Fibroblast of skin of right biceps (primary cell): ENCODE measurements at places on chromosomes 7 and 10.

- DNase-seq = no peak
Measured at GRCh38 chr7:7673240-7673550, 32.6 kb downstream of the UMAD1 start.

DNA sequence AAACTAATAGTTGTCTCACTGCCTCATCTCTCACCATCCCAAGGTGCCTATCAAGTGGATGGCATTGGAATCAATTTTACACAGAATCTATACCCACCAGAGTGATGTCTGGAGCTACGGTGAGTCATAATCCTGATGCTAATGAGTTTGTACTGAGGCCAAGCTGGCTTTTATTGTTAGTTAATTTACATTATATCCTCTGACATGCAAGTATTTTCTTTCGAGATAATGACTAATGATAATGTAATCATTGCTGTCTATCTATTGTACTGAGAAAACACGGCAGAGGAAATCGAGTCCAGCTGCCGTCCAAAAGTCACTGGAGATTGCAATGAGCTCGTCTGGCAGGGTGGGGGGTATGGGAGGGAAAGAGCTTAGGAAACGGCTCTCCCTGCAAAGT, 172.4 kb upstream of the LANCL2 start:
- peak; percentile 91 for DNase-seq

GRCh38 chr7:668139-668931, 58.2 kb upstream of the DNAAF5 start:
- DNase-seq = peak; percentile 51

- DNase-seq = no peak
Measured at GRCh38 chr10:72088889-72089575, 681 bp upstream of the SPOCK2 start.

GRCh38 chr10:122221958-122222357, 49.1 kb upstream of the BTBD16 start:
- DNase-seq = no peak

GRCh38 chr7:87575521-87575920, 25.2 kb downstream of the ABCB1 start:
- DNase-seq = peak; percentile 18

DNA sequence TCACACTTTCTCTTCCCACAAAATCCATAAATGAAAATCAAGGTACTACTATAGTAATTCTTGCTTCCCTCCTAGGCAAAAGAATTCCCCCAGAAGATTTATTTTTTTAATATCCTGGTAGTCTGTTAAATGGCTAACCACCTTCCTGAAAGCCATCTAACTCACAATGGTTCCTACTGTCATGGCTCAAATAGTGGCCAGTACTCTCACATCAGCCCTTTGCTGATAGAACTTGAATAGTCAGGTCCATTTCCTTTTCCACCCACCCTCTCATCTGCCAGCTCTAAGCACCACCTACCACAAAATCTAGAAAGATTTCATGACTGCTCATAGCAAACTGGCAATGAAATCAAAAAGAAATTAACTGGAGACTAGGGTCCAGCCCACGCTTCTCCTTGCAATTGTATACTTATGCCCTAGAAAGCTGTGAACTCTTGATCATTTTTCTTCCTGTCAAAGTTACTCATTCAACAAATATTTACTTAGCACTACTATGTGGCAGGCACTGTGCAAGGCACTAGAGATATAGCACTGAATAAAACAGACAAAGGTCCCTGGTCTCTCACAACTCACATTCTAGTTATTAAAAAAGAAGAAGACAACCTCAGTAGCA, 60.4 kb downstream of the ARMH3 start:
- DNase-seq = peak; percentile 41

GRCh38 chr10:48768926-48769325, 84.3 kb downstream of the WDFY4 start:
- no peak for DNase-seq

GRCh38 chr10:69716711-69717560, 84.8 kb upstream of the COL13A1 start:
- DNase-seq = peak; percentile 32

GRCh38 chr7:140000666-140001268, 62.0 kb downstream of the PARP12 start:
- no peak for DNase-seq

DNA sequence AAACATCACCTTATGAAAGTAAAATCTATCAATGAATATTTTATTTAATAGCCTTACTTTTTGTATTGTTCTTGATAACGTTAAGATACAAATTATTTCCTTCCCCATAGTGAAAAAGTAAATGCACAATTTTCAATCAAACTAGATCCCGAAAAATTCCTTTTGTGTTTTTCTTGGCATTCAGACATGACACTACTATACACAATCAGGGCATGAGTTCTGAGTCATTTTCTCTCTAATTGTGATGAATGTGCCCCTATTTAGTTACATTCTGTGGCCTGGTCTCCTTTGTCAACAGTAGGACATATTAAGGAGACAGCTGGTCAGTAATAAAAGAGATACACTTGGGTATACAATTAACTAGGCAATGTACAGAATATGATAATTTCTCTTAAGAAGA, 19.8 kb downstream of the COL1A2 start:
- DNase-seq = peak; percentile 84

GRCh38 chr7:2012981-2013380, 219.8 kb downstream of the MAD1L1 start:
- DNase-seq = peak; percentile 68

- peak; percentile 73 for DNase-seq
Measured at GRCh38 chr7:16711730-16712129, 41.8 kb upstream of the TSPAN13 start.

DNA sequence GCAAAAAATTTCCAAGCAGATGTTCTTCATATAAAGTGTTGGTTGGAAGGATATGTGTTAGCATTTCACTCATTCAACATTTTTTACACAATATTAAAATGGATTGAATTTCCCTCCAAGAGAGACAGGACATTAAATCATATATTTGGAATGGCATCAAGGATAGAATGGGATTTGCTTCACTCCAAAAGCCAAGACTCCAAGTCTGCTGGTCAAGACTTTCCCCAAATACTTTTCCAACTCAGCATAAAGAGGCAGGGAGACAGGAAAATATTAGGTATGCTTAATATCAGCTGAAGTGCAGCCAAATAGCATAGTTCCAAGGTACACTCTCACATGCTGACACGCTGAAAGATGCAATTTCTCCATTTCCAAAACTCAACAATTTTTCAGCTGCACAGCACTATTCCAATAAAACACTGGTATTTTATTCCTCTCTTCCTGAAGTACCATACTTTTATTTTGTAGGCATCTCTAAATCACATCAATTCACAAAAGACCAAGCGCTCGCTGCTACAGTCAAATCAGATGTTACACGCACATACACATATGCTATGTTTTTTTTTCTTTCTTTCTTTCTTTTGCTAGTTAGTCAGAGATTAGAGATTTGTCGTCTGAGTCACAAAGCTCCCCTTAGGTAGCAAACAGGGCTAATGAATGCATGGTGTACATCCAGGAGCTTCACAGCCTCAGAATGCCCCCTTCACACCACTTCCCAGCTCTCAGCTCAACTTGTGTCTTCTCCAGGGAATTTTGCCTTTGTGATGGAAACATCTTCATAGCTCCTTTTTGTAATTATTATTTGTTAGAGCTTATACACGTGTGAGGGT, 1033.8 kb upstream of the AUTS2 start:
- peak; percentile 71 for DNase-seq

GRCh38 chr7:8998762-8999161, 565.4 kb downstream of the NXPH1 start:
- no peak for DNase-seq

- no peak for DNase-seq
Measured at GRCh38 chr7:76151932-76152331, 49.8 kb upstream of the SRRM3 start.

DNA sequence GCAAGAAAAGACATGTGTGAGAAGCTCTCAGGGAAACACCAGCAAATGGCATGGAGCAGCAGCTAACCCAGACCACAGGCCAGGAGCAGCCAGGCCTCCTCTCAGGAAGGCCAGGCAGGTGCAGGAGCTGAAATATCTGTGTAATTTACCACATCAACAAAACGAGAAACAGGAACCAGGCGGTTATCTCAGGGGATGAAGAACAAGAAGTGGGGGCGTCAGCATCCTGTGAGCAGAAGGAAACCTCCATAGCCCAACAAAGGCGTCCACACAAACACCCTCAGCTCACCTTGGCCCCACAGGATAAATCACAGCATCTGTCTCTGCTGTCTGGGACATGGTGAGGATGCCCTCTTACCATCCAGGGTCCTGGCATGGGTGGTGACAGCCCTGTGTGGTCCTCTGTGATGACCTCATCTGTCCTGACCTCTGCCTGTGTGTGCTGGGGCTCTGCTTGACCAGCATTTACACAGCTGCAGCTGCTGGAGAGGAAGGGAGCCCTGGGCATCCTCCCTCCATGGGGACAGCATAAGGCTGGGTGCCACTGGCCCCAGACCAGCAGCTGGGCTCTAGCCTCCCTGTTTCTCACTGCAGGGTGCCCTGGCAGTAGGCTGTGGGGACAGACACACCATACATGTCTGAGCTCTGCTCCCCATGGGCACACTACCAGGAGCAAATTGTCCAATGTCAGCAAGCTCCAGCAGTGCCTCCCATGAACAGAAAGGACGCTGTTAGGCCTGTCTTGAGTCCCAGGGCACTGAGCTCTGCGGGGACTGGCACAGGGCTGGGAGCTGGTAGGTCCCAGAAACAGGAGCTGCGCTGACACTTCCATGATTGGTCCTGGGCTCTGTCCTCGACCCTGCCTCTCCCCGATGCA, 34.6 kb downstream of the ANXA8 start:
- no peak for DNase-seq

- DNase-seq = no peak
Measured at GRCh38 chr10:10078446-10078845, 939.2 kb upstream of the CELF2 start.

- no peak for DNase-seq
Measured at GRCh38 chr10:1316121-1316808, 260.1 kb downstream of the WDR37 start.

- DNase-seq = no peak
Measured at GRCh38 chr7:122304319-122304975, at the start of gene FEZF1. Gene FEZF1 (minus strand): TSS chr7:122304750. CDS start chr7:122304437, 313 bp downstream.

DNA sequence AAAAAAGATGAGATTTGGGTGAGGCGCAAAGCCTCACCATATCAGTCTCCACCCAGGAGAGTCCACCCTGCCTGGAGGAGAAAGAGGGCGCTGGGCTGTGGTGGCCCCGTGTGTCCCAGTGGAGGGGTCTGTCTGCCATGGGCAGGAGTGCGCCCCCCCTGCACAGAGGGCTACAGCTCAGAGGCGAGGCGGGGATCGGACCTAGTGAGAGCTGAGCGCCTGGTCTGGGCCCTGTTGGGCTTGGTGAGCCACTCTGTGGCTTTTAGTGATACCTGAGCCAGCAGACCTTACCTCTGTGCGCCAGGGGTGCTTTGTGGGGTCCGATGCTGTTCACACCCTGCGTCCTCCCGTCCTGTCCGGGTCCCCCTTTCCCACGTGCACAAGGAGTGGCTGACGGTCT, 25.9 kb upstream of the GNA12 start:
- DNase-seq = no peak

DNA sequence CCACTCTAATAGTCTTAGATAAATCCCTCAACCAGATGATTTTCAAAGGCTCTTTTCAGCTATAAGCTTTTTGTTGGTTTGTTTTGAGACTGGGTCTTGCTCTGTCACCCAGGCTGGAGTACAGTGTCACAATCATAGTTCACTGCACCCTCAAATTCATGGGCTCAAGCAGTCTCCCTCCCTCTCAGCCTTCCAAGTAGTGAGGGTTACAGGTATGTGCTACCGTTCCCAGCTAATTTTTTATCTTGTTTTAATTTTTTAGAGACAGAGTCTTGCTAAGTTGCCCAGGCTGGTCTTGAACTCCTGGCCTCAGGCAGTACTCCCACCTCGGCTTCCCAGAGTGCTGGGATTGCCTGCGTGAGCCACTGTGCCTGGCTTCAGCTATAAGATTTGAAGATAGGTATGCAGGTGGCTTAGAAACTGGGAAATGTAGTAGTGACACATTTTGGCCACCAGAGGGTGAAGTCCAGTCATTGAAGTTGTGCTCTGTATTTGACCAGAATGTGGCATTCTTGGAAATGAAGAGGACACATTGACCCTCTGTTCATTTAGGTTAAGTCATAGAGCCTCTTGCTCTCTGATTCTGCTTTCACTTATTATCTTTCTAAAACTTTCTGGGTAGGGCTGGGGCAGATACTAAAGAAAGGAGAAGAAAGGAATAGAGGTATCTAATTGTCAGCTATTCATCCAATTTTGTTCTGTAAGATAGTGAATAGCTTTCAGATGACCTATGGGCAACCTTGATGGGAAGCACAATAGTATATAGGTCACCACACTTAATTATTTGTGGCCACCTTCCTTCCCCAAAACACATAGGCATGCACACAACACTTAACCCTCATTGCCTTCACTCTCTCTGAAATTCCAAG, 36.0 kb downstream of the R3HCC1L start:
- peak; percentile 58 for DNase-seq

DNA sequence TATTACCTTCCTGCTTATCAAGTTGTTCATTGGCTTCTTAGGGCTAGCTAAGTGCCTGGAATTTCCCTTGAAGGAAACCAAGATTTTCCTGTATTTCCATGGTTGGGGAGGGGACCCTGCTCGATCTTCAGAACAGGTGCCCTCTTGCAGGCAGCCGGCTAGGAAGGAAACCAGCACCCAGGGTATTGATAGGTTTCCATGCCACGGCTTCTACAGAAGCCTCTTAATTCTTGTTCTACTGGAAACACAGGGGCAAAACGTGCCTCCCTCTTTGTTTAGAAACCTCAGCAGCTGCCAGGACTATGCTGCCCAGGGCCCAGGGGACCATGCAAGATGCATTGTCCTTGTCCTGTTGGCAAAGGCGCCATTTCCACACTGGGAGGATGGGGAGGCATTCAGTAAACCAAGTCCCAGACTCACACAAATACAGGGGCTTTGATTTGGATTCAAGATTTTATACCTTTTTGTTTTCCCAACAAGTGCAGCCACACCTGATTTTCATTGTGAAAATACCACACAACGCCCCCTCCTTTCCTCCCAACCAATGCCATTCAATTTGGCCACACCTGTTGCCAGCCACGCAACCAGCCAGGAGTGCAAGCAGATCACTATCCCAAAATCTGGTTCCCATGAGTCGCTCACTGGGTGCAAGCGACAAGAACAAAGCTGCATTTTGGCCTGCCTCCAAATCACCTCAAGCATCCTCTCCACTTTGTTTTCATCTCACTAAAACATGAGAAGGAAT, 29.6 kb downstream of the C10orf71 start:
- DNase-seq = no peak

GRCh38 chr10:18689498-18689897, 30.3 kb downstream of the ARL5B start:
- peak; percentile 31 for DNase-seq

DNA sequence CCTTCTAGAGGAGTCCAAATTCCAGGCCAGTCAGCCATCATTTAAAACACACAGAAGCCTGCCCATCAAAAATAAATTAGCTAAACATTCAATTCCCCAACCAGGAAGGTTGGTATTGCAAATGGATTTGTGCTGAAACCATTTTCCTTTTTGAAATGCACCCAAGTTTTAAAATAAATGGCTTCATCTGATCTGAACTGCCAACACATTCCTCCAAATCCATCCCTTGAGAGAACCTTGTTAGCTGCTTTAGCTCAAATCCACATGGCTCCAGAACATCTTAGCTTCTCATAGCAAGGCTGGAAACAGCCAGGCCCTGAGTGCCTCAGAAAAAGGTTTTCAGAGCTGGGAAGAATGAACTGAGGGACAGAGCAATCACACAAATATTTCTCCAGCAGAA, 306.3 kb downstream of the FZD1 start:
- DNase-seq = no peak
